ENCODE measurements at places on chromosomes 1 and 21. TPM values are rescaled to one million over a fixed set of nuclear protein-coding genes. Genes with fewer than 3 reads are reported as not detected.

ACBD3 gene
- 33.8 TPM for total RNA-seq

TNNT2 gene
- 3.7 TPM for total RNA-seq

CBR1 gene
- 971 TPM for total RNA-seq

DAB1 gene
- 65.1 TPM for total RNA-seq

IGFN1 gene
- not detected for total RNA-seq

DNM3 gene
- 1.4 TPM for total RNA-seq

FALEC gene
- not detected for total RNA-seq

LAMC2 gene
- 10.5 TPM for total RNA-seq

SRM gene
- 17.3 TPM for total RNA-seq

IL10 gene
- 0.85 TPM for total RNA-seq

ZSCAN20 gene
- 7.7 TPM for total RNA-seq

ITGB2 gene
- 20.5 TPM for total RNA-seq

SLC6A17 gene
- 0.28 TPM for total RNA-seq

MMP23B gene
- total RNA-seq, result 4.1 TPM

PLA2G4A gene
- 8.3 TPM for total RNA-seq

CBR3 gene
- 5.1 TPM for total RNA-seq

RAB25 gene
- total RNA-seq, result 188 TPM

TAL1 gene
- total RNA-seq, result 2.1 TPM

CELA3B gene
- not detected for total RNA-seq

TNFAIP8L2 gene
- 4.0 TPM for total RNA-seq

SHISA4 gene
- 4.6 TPM for total RNA-seq

FBLIM1 gene
- total RNA-seq, result 323 TPM

CA6 gene
- total RNA-seq, result not detected

BATF3 gene
- total RNA-seq, result 2.1 TPM

OR2W3 gene
- not detected for total RNA-seq

THEM5 gene
- not detected for total RNA-seq

C4BPA gene
- total RNA-seq, result not detected

LCE1E gene
- total RNA-seq, result not detected

CNR2 gene
- total RNA-seq, result 13.2 TPM

MASP2 gene
- total RNA-seq, result not detected

VHLL gene
- total RNA-seq, result not detected

CDC42 gene
- total RNA-seq, result 154 TPM

OR2T2 gene
- total RNA-seq, result not detected

SNAPIN gene
- 27.7 TPM for total RNA-seq

Data from Peyer's patch (tissue), 4 donors.